ENCODE measurements at places on chromosomes 4 and X. TPM values are rescaled to one million over a fixed set of nuclear protein-coding genes. Genes with fewer than 3 reads are reported as not detected.

CLDN34 gene
- not detected for total RNA-seq

GRCh38 chr4:114257501-114257900 lies 278.1 kb upstream of the ARSJ start:
- DNase-seq, result no peak

DNA sequence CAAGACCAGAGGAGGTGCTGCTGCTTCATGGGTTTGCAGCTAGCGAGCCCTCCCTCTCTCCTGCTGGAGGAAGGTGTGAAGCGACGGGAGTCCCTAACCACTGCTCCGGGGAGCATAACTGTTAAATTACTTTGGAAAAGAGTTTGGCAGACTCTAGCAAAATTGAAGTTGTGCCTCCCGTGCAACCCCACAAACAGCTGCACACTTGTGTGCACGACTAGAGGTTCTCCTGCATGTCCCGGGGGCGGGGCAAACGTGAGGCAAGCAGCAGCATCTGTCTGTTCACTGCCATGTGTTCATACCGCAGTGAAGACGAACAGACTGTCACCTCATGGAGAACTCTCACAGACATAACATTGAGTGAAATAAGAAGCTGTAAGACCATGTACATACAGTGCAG lies 34.5 kb downstream of the TNIP2 start:
- DNase-seq, result no peak

- no peak for DNase-seq
Measured at GRCh38 chr4:113534711-113535110, 226.8 kb downstream of the CAMK2D start.

DNA sequence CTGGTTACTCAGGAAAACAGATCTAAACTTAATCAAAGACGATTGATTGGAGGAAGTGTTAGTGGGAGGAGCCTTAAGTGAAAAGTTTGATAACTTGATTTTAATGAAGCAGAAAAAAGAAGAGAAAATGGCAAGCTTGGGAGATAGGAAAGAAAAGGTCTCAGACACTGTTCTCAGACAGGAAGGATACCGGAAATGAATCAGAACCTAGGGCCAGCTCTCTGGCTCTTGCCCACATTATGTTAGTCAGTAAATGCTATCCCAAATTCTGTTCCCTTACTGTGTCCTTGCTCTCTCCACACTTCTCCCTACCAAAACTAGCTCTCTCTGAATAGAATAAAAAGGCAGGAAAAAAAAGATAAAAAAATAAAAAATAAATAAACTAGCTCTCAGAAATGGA lies 48.6 kb upstream of the TMEM164 start:
- DNase-seq, result no peak

DNA sequence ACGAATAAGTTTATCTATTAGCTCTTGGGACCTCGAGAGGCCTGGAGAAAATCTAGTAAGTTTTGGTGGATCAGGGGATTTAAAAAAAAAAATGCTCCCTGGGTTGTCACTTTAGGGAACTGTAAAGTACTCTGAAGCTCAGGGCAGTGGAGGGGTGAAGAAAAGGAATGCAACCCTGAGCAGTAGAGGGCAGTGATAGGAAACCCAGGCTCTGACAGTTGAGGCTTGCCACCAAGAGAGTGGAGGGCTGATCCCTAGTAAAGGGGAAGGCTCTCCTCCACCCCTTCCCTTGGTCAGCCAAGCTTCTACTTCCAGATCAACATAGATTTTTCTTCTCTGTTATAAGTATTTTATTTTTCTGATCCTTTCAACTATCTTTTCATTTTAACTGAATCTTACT lies 73.1 kb downstream of the FBXO8 start:
- no peak for DNase-seq
